Foreskin melanocyte (primary cell): ENCODE measurements at places on chromosomes 1 and 21.

- DNase-seq = peak; percentile 88
These were observed 6.4 kb downstream of the C1orf116 start for GRCh38 chr1:207026104-207026534.

DNA sequence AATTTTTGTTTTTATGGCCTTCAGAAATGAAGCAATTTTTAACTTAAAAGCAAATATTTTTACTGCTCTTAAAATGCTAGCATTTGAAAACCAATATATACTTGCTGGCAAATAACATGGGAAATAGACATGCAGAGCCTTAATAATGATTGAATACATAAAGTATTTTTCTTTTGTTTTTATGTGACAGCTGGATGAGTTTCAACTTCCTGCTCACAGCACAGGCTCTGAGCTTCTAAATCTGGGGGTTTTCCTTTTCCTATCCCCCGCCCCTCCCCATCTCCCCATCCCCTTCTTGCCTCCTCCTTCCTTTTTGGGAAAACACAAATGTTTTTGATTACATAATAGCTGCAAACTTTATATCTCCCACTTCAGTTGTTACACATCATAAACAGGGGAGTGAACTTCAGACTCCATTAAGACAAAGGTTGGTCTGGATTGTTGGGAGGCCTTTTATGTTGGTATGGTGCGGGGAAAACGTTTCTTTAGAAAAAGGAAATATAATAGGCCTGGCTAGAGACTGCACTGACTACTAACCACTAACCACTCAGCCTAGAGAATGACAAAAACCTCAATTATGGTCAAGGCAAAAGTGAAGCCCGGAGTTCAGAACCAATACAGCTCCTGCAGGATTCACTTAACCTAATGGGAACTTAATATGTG, 116.1 kb upstream of the GORAB start:
- no peak for DNase-seq

GRCh38 chr1:165527251-165528007, 16.4 kb upstream of the LRRC52 start:
- DNase-seq = no peak

- no peak for DNase-seq
These were observed 67.5 kb downstream of the PSMG1 start for GRCh38 chr21:39115576-39116235.

GRCh38 chr1:55147524-55147923, 67.6 kb downstream of the USP24 start:
- no peak for DNase-seq

DNA sequence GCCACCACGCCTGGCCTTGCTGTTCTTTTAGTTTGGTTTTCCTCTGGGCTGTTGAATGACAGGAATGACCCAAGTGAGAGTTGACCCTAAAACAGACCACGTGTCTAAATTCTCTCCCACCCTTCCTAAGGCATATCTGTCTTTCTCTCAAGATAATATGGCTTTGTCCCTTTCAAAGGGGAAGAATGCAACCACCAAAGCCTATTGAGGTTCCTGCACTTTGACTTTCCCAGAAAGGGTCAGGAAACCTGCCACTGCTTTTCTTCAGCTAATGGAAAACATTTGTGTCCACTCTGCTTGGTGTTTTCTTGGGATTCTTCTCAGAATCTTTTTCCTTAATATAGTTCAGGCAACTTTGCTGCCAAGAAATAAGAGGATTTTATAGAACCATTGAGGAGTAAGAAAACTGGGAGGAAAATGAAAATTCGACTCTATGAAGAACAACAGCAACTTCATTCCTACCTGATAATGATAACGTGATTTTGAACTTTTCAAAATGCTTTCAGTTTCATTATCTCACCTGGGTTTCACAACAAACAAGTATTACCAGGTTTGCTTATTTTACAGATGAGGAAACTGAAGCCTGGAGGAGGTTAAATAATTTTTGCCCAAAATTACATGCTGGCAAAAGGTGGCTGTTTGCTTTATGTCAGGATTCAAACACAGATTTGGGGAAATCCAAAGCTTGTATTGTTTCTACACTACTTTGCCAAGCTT, 6.9 kb downstream of the PLPP3 start:
- no peak for DNase-seq

DNA sequence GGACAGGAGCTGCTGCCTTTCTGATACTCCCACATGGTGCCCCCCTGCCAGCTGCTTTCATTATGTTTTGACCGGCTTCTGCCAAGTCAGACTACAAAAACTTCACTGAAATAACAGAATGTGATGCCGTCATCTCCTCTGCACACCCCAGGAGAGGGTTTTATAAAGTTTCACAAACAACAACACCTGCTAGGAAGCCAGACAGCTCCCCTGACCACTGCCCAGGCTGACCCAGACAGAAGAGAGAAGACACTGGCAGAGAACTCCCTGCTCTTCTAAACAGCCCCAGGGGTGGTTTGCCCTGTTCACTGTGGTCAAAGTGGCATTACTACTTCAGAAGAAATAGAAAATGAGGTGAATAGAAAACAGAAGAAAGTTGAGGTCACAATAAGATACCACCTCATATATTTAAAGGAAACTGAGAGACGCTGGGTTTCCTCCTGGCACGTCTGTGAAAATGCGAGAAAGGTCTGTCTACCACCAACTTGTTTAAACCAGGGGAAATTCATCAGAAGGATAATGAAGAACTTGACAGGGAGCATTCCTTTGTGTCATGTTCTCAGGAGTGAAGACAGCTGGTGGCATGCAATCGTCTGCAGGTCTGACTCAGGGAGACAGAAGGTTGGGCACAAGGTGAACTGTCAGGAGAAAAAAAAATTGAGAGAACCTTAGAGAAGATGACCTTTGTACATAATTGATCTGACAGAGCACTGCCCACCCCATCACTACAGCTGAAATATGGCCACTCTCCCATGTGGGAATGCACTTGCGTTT, 119.0 kb upstream of the NFIA start:
- no peak for DNase-seq

DNA sequence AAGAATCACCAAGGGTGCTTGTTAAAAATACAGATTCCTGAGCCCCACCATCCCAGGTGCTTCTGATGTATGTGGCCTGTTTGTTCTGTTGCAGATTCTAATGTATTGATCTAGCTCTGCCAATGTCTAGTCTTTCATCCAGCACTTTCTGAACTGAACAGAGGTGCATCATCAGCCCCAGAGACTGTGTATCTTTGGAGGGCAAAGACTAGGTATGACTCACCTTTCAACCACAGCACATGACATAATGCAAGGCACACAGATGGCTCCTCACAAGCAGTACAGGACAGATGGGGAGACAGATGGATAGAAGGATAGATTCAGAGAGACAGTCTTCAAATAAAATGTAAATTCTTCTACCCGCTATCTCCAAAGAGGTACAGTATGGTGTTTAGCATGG, 32.3 kb downstream of the CD58 start:
- DNase-seq = no peak

- DNase-seq = no peak
These were observed 160.2 kb upstream of the FGGY start for GRCh38 chr1:59136541-59137275.

- DNase-seq = no peak
These were observed 4.5 kb downstream of the PRRX1 start for GRCh38 chr1:170668209-170669106.

DNA sequence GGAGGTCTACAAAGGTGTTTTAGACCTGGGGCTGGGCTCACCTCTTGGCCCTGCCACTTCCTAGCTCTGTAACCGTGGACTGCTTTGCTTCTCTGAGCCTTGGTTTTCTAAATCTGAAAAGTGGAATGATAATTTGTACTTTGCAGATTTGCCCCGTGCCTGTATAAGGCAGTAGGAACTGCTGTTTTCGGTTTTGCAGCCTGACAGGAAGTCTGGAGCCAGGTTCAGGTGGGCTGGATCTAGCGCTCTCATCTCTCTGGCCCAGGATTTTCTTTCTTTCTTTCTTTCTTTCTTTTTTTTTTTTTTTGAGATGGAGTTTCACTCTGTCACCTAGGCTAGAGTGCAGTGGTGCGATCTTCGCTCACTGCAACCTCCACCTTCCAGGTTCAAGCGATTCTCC, 17.2 kb downstream of the IFNAR2 start:
- no peak for DNase-seq

- DNase-seq = peak; percentile 50
These were observed 10.6 kb downstream of the AVPR1B start for GRCh38 chr1:206106328-206107167.

- DNase-seq = no peak
These were observed 41.8 kb upstream of the POU3F1 start for GRCh38 chr1:38088366-38088765.

- DNase-seq = peak; percentile 71
These were observed 172.6 kb downstream of the PLA2G4A start for GRCh38 chr1:187001198-187001889.

- DNase-seq = no peak
These were observed 16.5 kb downstream of the ZBTB17 start for GRCh38 chr1:15959424-15959823.

GRCh38 chr21:25171438-25171837, 435.8 kb downstream of the MRPL39 start:
- no peak for DNase-seq

DNA sequence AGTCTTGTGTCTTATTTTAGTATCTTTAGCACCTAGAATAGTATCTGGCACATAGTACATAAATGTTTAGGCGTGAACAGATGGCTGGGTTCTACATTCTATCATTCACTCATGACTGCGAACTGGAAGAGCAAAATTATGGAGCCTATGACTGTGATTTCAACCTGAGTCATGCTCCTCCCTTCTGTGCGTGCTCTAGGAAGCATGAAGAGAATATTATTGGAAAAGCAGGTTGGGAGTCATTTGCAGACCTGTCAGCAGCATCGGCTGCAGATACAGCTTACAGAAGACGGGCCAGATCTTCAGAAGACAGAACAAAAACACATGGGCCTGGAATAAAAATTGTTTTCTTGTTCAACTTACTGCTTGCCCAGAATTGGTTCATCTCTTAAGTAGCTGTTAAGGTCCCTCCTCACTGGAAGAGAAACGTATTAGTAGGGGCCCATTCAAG, 344.0 kb upstream of the USP24 start:
- no peak for DNase-seq

GRCh38 chr1:196259316-196259715, 348.9 kb downstream of the KCNT2 start:
- no peak for DNase-seq

GRCh38 chr1:181545395-181545794, 62.1 kb downstream of the CACNA1E start:
- no peak for DNase-seq
